ENCODE measurements at places on chromosomes 7 and 10.

GRCh38 chr10:129320340-129320739 is 146.7 kb upstream of the MGMT start:
- no peak for DNase-seq

DNA sequence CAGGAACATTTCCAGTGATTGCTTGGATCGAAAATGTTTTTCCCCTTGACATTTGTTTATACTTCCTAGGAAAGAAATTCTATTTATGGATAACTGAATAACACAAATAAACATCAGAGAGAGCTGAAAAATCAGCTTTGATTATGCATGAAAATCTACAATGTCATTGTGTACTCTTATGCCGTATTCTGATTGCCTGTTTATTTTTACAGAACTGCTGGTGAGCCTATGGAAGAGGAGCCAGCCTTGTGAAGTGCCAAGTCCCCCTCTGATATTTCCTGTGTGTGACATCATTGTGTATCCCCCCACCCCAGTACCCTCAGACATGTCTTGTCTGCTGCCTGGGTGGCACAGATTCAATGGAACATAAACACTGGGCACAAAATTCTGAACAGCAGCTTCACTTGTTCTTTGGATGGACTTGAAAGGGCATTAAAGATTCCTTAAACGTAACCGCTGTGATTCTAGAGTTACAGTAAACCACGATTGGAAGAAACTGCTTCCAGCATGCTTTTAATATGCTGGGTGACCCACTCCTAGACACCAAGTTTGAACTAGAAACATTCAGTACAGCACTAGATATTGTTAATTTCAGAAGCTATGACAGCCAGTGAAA is 121.5 kb downstream of the TWIST1 start:
- DNase-seq = no peak

DNA sequence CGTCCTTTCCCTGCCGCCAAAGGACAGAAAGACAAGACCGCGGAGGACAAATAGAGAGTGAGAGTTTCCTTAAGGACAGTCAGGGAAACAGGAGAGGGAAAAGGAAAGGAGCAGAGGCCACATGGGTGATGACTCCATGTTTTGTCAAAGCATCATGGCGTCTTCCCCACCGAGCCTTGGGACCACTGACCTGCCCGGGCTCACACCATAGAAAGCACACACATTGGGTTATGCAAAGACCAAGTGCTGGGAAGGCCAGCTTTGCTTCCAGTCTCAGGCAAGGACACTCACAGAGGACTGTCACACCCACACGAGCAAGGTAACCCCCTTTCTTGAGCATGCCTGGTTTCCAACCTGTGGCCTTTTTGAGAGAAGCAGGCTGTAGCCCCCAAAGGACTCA is 23.3 kb upstream of the HABP2 start:
- no peak for DNase-seq

DNA sequence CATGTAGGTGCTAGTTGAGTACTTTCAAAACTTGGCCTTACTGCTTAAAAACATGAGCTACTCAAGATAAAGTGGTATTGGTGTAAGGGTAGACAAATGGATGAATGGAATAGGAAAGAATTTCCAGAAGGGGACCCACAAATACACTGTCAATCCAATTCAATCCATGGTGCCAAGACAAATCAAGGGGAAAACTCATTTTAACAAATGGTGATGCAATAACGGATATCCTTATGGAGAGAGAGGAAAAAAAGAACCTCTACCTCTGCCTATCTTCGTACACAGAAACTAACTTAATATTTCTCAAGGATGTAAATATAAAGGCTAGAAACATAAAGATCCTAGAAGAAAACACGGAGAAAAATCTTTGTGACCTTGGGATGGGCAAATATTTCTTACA is 123.8 kb upstream of the RSU1 start:
- no peak for DNase-seq

- no peak for DNase-seq
These were observed 44.5 kb upstream of the SPOCK2 start for GRCh38 chr10:72132854-72133253.

DNA sequence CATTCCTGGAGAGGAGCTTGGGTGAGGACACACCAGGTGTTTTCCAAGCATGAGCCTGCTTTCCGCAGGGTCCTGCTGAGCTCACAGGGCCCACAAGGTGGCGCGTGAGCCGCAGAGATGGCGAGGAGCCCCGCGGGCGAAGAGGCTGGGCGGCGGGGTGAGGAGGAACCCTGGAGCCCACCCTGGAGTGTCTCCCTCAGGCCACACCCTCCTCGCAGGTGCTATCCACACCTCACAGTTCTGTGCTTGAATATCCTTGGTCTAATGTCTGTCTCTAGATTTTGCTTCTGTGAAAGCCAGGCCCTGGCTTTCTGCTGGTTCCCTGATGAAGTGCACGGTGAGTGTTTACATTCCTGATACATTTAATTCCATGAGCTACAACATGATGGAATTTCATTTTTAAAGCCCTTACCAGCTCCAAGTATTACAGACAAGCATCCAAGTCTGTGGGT is 433.6 kb downstream of the ACTR3B start:
- DNase-seq = peak; percentile 33

- DNase-seq = no peak
These were observed 4.6 kb upstream of the TWIST1 start for GRCh38 chr7:19121977-19122588.

GRCh38 chr7:106795084-106795876 is 69.8 kb upstream of the PIK3CG start:
- DNase-seq = no peak

- no peak for DNase-seq
These were observed 19.1 kb downstream of the DBF4 start for GRCh38 chr7:87895363-87895762.

DNA sequence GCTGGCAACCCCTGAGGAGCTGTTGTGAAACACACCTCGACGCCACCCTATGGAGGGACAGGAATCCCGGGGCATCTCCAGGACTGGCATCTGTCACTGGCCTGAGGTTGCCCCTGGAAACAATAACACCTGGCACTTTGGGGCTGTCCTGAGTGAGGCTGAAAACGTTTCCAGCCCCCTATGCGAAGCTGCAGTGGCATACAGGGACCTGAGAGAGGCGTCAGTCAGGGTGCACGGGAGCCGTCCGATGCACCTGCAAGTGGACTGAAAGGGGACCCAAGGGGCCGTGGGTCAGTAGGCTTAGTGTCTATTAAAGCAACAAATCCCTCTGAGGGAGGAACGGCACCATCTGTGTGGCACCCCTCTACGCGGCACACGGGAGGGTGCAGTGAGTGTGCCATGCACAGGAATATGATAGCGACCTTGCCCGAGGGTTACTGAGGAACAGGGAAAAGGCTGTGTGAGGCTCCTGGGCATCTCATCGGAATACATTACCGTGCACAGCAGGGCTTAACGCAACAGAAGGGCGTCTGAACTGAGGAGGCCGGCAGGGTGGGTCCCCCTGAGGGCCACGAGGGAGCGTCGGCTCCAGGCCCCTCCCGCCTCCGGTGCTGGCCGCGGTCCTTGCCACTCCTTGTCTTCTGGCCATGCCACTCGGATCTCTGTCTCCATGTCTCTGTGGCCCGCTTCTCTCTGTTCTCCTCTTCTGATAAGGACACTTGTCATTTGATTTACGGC is 50.4 kb downstream of the FOXL3 start:
- no peak for DNase-seq
